NCI-H1092 treated with DMSO at 0.1 percent for 48 hours (cell line): ENCODE measurements at places on chromosomes 6 and 20.

DNA sequence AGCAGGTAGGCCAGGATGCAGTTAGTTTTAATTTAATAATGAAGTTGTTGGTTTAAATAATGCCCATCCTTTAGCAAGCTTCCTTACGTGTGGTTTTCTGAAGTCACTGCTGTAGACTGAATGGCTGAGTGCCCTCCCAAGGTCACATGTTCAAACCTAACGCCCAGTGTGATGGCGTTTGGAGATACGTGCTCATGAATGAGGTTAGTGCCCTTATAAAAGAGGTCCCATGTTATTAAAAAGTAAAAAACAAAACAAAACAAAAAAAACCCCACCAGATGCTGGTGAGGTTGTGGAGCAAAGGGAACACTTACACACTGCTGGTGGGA lies 16.3 kb downstream of the LRP11 start:
- no peak for DNase-seq

DNA sequence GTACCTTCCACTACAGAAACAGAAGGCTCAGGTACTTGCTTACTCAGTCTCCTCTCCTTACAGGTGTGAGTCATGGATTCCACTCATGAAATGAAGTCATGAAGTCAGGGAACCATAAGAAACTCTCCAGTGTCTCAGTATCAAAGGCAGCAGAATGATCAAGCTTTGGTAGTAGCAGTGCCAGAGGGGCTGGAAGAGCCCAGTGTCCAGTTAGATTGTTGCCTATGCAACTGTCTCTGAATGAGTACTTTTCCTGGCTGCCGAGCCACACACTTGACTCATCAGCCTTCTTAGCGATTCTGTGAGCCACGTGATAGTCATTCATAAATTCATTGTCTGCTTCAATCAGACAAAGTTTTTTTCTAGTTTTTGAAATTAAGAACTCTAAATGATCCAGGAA lies 52.2 kb upstream of the DTNBP1 start:
- no peak for DNase-seq

DNA sequence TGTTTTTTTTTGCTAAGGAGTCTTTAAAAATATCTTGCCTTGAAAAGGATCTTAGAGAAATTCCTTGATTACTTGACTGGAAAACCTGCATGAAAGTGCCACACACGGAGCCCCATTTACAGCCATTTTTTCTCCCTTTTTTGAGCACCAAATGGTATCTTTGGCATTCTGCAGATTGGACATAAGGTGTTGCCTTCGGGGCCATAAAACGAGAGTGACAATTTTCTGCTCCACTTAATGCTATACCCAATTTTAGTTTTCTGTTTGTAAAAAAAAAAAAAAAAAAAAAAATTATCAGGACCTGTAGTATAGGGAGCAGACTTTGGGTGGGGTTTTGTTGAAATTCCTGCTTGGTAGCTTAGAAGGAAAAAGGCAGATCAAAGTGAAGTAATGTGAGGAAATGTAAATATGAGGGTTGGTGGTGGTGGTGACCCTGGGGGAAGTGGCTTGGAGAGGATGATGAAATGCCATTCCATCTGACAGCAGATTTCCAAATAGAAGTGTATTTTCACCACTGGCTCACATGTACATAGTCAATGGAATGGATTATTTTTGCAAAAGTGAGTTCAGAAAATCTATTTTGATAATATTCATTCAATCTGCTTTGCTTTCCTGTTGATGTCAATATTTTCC lies 212.1 kb upstream of the SOX4 start:
- DNase-seq, result no peak

- DNase-seq, result no peak
Measured at GRCh38 chr20:10501402-10501801, 66.3 kb downstream of the SLX4IP start.

DNA sequence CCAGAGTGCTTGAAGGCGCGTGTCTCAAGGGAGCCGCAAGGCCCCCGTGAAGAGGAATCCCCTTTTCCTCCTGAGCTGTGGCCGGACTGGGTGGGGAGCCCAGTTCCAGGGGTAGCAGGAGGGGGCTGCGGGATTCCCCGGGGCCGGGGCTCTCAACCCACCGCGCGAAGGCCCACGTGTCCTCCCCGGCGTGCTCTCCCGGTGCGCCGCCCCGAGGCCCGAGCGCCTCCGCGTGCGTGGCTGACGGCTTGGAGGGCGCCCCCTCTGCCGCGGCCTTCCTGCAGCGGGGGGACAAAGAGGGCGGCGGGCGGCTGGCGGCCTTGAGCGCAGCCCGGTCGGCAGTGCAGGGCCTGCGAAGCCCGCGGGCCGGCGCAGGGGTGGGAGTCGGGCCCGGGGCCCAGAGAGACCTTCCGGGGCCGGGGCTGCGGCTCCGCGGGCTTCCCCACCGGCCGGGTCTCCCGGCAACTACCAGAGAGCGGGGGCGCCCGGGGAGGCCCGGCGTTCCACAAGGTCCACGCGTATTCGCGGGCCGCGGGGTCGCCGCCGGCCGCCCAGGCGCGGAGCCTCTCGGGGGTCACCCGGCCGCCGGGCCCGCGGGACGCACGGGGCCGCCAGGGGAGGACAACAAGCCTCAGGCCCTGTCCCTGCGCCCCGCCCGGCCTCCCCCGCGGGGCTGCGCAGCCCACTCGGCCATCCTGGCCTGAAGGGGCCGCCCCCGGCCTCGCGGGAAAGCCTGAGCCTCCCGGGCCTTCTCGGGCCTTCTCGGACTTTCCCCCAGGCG lies at the start of gene FAM217A:
Gene FAM217A (minus strand): TSS at position 447 of the 781 bp plus-strand sequence. CDS start 1,723 bp downstream, outside the sequence.
- DNase-seq, result no peak

DNA sequence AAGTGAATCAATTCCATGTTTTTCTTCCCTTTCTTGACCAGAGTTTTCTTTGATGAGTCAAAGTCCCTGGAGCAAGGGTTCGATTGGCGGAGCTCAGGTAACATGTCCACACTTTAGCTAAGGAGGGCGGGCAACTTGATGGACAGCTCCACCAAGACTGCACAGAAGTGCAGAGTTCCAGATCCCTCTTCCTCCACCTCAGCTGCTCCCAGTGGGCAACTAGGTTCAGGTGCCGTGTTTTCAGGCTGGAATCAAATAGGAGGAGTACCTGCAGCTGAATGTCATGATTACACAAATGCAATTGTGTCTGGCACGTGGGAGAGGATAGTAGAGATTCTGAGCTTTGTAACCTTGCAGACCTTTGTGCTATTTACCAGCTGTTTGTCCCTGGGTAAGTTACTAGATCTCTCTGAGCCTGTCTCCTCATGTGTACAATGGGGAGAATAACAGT lies 1.9 kb upstream of the ELMO2 start:
- DNase-seq, result no peak

DNA sequence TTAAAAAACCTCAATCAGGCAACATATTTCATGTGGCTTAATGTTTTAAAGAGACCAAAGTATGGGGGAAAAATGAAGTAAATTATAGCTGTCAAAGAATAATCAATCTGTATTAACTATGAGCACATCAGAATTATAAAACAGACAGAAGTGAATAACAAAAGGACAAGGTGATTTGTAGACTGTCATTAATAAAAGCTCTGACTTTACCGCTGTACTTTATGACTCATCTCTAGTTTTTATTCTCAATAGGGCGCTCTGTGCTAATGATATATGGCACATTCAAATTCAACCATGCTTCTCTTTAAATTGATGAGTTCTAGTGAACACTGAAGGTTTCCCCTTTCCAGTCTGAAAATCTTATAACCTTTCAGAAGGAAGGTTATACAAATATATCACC lies 72.0 kb downstream of the PREP start:
- DNase-seq, result no peak

GRCh38 chr6:119539066-119539746 lies 189.6 kb upstream of the MAN1A1 start:
- DNase-seq, result no peak

DNA sequence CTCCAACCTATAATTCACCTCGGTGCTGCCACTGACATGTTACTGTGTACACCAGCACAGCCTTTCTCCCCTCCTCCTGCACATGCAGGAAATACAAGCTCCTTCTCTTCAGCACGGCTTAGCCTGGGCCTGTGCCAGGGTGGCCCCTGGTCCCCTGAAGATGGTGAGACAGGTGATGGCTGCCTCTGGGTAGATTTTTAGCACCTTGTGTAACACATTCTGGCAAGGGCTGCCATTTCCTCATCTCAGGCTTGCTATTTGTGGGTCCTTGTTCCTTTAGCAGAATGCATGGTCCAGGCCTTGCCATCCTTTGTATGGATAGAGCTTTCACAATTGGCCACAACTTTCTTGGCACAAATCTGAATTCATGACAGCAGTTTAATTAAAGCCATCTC lies 151.3 kb downstream of the CDC5L start:
- no peak for DNase-seq

DNA sequence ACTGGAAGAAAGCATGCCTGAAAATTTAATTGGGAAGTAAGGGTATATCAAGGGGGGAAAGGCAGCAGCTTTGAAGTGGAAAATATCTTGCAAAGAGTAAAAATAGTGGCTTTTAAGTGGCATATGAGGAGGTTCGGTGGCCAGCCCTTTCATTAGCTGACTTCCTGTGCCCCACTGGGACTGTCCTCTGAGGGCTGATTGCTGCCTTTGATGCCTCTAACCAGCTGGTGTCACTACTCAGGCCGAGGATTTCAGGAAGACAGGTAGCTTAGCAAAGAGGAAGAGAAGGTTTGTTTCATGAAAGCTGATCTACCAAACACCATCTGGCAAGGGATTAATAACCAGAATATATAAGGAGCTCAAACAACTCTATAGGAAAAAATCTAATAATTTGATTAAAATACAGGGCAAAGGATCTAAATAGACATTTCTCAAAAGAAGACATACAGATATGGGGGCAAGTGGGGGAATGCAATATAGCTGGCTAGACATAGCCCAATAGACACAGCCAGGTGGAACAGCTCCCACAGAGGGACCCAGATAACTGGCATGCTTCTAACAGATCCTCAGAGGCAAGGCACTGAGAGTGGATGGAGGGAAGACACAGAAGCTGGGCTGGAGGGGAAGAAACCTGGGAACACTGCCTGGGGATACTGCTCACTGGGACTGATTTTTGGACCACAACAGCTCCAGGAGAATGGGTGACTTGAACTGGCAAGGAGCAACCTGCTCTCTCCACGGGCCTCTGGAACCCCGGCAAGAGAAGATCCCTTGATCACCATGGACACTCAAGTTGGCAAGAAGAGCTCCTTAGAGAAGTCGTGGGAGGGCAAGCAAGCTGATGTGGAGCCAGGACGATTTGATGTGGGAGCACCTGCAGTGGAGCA lies 33.2 kb downstream of the CCN2 start:
- no peak for DNase-seq

DNA sequence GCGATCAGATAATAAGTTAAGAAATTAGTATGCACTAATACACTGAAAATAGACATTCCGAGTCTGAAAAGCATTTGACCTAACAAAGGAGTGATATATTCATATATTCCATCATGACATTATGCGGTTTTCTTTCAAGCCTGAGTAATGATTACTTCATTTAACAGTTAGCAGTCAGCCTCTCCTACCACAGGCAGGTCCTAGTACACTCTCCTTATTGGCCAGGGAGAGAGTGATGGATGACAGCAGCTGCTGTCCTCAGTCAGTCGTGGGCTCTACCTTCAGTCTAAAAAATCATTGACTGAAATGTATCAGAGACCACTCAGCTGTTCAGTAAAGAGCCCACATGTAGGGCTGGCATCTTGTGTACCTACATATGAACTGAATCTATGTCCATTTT lies 33.2 kb upstream of the VGLL2 start:
- no peak for DNase-seq

- DNase-seq, result no peak
Measured at GRCh38 chr6:38160831-38161230, 341.3 kb downstream of the ZFAND3 start.

DNA sequence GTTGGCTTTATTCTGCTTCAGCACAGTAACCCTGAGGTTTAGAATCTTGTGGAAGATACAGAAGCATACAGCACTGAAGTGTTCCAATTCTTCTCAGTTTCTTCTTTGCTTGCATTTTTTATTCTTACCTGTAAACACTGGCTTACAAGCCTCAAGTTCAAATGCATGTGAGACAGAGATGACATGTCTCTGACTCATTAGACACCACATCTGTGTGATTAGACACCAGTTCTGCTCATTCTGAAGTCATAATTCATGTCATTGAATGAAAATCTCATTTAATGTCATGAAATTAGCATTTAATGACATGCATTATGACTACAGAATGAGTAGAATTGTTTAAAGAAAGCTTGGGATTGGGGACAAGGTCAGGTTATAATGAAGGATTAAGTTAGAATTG lies 5.8 kb downstream of the GZF1 start:
- DNase-seq, result no peak

GRCh38 chr6:119594907-119595306 lies 245.3 kb upstream of the MAN1A1 start:
- no peak for DNase-seq

GRCh38 chr6:130766239-130767144 lies 60.7 kb upstream of the SMLR1 start:
- DNase-seq, result no peak

- peak; percentile 48 for DNase-seq
Measured at GRCh38 chr6:33755070-33755869, 8.6 kb upstream of the IP6K3 start.

GRCh38 chr6:158207422-158207788 lies 39.3 kb downstream of the GTF2H5 start:
- no peak for DNase-seq

DNA sequence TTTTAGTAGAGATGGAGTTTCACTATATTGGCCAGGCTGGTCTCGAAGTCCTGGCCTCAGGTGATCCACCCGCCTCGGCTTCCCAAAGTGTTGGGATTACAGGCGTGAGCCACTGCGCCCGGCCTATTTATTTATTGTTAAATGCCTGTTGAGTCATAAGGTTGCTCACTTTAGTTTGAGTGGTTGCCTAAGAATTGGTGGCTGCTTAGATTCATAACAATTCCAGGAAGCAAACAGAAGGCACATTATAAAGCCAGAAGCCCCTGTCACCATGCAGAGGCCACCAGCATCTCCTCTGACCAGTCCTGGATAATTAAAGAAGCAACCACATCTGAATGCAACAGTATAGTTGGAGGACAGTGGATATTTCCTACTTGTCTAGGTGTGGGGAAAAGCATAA lies 24.0 kb upstream of the ARMH2 start:
- no peak for DNase-seq

GRCh38 chr20:11521476-11522365 lies 396.0 kb upstream of the BTBD3 start:
- no peak for DNase-seq

- no peak for DNase-seq
Measured at GRCh38 chr20:50789968-50790650, 4.8 kb upstream of the BCAS4 start.

- DNase-seq, result no peak
Measured at GRCh38 chr6:146153040-146153758, 124.3 kb downstream of the GRM1 start.

DNA sequence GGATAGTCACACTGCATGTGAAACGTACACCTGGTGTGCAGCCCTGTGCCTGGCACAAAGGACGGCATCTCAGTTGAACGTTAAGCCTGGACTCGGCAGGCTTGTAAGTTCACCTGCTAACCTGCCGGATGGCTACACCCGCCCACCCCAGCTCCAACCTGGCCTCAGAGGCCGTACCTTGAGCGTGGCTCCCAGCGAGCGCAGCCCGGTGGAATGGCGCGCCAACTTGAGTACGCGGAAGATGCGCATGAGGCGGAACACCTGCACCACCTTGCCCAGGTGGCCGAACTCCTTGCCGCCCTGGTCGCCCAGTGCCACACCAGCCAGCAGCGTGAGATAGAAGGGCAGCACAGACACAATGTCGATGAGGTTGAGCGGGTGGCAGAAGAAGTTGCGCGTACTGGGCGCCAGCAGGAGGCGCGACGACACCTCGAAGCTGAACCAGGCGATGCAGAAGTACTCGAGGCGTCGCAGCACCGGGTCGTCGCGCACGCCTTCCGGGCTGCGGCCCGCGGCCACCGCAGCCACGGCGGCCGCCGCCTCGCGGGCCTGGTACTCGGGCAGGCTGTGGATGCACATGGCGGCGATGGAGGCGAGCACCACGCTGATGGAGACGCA lies 3.3 kb downstream of the KCNS1 start:
- DNase-seq, result peak; percentile 11
